ENCODE measurements at places on chromosomes 16 and 17. TPM values are rescaled to one million over a fixed set of nuclear protein-coding genes. Genes with fewer than 3 reads are reported as not detected.

Gene ZFHX3
- 0.94 TPM for total RNA-seq

DNA sequence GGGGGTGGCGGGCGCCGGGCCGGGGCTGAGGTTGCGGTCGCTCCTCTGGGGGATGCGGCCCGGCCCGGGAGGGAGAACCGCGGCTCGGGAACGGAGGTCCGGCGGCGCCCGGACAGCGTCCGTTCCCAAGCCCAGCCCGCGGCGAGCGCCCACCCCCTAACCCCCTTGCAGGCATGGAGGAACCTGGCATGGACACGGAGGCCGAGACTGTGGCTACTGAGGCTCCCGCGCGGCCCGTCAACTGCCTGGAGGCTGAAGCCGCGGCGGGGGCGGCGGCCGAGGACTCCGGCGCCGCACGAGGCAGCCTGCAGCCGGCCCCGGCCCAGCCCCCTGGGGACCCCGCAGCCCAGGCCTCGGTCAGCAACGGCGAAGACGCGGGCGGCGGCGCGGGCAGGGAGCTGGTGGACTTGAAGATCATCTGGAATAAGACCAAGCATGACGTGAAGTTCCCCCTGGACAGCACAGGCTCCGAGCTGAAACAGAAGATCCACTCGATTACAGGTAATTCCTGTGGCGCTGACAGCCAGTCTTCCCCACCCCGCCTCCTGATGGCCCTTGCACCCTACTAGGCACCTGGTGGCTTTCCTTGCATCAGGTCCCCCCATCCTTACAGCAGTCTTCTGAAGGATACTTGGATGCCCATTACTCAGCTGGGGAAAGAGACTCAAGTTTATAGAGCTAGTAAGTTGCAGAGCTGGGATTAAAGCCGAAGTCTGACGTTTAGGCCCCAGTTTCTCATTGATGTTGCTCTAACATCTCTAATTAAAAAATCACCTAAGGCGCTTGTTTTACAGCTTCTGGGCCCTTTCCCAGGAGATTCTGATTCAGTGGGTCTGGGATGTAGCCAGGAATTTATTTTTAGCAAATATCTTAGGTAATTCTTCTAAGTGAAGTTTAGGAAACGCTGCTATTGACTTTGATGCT lies 514 bp downstream of the UBFD1 start:
- no peak for DNase-seq

- DNase-seq, result no peak
These were observed 18.8 kb downstream of the MYH10 start for GRCh38 chr17:8611619-8612298.

GRCh38 chr17:45868276-45868675 lies 23.6 kb downstream of the SPPL2C start:
- no peak for DNase-seq

- no peak for DNase-seq
These were observed 10.9 kb upstream of the RAB11FIP3 start for GRCh38 chr16:414395-415169.

- no peak for DNase-seq
These were observed 39.9 kb downstream of the TIMM22 start for GRCh38 chr17:1036845-1037237.

Gene CFAP20
- 121 TPM for total RNA-seq
